ENCODE measurements at places on chromosomes 7 and 10.

DNA sequence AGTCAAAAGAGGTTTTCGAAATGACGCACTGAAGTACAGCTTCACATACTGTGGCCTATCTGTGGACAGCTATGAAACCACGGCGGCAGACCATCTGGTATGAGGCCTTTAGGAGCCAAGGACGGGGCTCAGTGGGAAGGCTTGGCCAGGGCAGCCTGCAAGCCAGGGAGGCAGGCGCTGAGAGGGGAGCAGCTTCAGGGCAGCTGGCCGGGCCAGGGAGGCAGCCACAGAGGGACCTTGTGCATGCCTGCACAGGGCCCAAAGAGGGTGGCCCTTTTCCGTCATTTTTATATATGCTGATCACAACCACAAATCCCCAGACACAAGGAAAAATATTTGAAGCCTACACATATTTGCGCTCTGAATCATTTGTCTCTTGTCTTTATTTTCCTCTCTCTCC is 13.5 kb downstream of the CALD1 start:
- no peak for DNase-seq

DNA sequence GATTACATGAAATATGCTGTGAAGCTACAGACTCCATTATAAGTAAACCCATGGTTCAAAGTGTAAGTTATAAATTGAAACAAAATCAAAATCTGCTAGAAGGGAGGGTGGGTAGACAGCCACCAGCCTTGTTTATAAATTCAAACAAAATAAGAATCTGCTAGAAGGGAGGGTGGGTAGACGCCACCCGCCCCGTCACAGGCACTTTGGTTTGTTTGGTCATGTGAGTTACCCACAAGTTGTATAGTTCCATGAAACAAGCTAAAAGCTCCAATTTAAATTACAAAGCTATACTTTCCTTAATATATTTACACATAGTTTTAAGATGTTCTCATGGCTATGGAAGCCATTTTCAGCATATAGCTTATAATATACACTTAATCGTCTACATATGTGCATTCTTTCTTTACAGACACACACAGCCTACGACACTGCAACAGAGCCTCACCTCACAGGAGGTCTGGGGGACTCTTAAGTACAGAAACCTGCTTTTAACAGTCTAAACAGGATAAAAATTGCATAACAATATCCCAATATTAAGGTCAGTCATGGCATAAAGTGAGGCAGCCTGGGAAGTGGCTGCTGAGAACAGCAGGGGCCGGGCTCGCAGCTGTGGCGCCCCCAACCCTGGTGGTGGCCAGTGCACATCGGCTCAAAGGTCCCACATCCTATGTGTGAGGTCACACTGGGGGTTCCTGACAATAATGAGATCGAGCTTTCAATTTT is 28.1 kb upstream of the NCAPG2 start:
- no peak for DNase-seq

GRCh38 chr7:90764848-90765570 is 168.9 kb downstream of the CDK14 start:
- DNase-seq: no peak

DNA sequence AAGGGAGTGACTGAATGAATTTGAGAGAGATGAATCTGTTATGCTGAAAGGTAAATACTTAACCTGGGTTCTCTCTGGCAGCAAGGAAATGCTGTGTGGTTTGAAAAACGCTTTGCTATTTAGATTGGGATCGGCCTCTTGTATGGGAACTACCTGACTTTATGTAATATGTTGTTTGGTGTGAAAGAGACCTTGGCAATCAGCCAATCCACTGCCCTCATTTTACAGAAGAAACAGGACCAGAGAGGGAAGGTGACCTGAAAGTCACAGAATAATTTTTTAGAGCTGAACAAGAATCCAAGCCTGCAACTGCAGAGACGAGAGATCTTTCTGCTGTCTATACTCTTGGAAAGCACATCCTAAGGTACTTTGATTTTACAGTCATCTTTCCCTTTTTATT is 1.0 kb downstream of the BUD31 start:
- no peak for DNase-seq

GRCh38 chr10:126563361-126563760 is 107.1 kb downstream of the C10orf90 start:
- DNase-seq: no peak

- no peak for DNase-seq
These were observed 272.9 kb downstream of the TRIL start for GRCh38 chr7:28685242-28685643.

DNA sequence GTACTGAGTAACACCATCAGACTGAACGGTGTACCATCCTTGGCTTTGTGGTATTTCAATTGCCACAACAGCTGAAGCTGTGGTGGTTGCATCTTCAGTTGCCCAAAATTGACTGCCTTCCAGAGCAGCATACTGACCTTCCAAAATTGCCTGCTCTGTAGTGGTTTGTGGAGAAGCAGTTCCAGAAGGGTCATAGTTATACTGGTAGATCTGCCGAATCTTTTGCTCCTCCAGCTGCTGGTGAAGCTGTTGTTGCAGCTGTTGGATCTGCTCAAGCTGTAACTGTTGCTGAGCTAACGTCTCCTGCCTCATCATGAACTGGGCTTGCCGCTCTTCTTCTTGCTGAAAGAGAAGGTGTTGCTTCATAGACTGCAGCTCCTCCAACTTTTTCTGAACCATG is 212.2 kb downstream of the PCLO start:
- no peak for DNase-seq

- no peak for DNase-seq
These were observed 2.3 kb downstream of the PSD start for GRCh38 chr10:102416283-102416682.

- peak; percentile 7 for DNase-seq
These were observed 13.6 kb upstream of the SVIL start for GRCh38 chr10:29648114-29648982.
